Smooth muscle cell of bladder (primary cell): ENCODE measurements at places on chromosomes 16 and 17. TPM values are rescaled to one million over a fixed set of nuclear protein-coding genes. Genes with fewer than 3 reads are reported as not detected.

MRPL45 gene
- 30.1 and 31.9 TPM in 2 replicates for total RNA-seq

CES4A gene
- 2.3 and 2.8 TPM in 2 replicates for total RNA-seq

CDH5 gene
- total RNA-seq: under 0.01 and 0.83 TPM in 2 replicates

EFNB3 gene
- 0.09 and 0.28 TPM in 2 replicates for total RNA-seq

TNFRSF13B gene
- not detected in 2 replicates for total RNA-seq

TBCD gene
- total RNA-seq: 21.5 and 26.3 TPM in 2 replicates

CA7 gene
- not detected in 2 replicates for total RNA-seq

TAC4 gene
- total RNA-seq: not detected in 2 replicates

XAF1 gene
- total RNA-seq: 20.3 and 40.0 TPM in 2 replicates

ZFP90 gene
- total RNA-seq: 20.3 TPM in 2 replicates

FLOT2 gene
- 34.3 and 39.2 TPM in 2 replicates for total RNA-seq

NPIPB13 gene
- total RNA-seq: 0.43 and 1.8 TPM in 2 replicates

SPIRE2 gene
- total RNA-seq: 0.55 and 1.00 TPM in 2 replicates

KCTD13 gene
- 3.5 and 4.8 TPM in 2 replicates for total RNA-seq

DOC2B gene
- total RNA-seq: not detected in 2 replicates

NEUROD2 gene
- total RNA-seq: not detected in 2 replicates

TMEM238L gene
- not detected in 2 replicates for total RNA-seq

PRR35 gene
- not detected in 2 replicates for total RNA-seq
